Activated CD8-positive, alpha-beta T cell treated with anti-CD3 and anti-CD28 coated beads for 36 hours (primary cell): ENCODE measurements at places on chromosomes 3 and 15. TPM values are rescaled to one million over a fixed set of nuclear protein-coding genes. Genes with fewer than 3 reads are reported as not detected.

GPR149 gene
- total RNA-seq: not detected

TMCC1 gene
- total RNA-seq: 14.1 TPM

TNFAIP8L3 gene
- not detected for total RNA-seq

ATP13A3 gene
- 101 TPM for total RNA-seq

INKA1 gene
- 1.8 TPM for total RNA-seq

KIF15 gene
- 41.9 TPM for total RNA-seq

MME gene
- not detected for total RNA-seq

ROPN1B gene
- total RNA-seq: not detected

GOLGA8J gene
- 0.38 TPM for total RNA-seq

IL17RC gene
- 0.32 TPM for total RNA-seq

FBXO40 gene
- not detected for total RNA-seq

GABRA5 gene
- total RNA-seq: not detected

TRPC1 gene
- total RNA-seq: 3.4 TPM

GNL3 gene
- total RNA-seq: 200 TPM

TM4SF18 gene
- total RNA-seq: not detected

SLC9A9 gene
- 2.2 TPM for total RNA-seq

SEMA6D gene
- total RNA-seq: not detected

ARHGAP31 gene
- 6.6 TPM for total RNA-seq

PARP6 gene
- total RNA-seq: 50.1 TPM

CELF6 gene
- 0.18 TPM for total RNA-seq

CHRNA7 gene
- total RNA-seq: not detected

CPLX3 gene
- not detected for total RNA-seq

DAG1 gene
- total RNA-seq: 14.4 TPM

TMEM158 gene
- not detected for total RNA-seq

MAP2K5 gene
- 19.0 TPM for total RNA-seq

FAM107A gene
- not detected for total RNA-seq

GOLGA6L9 gene
- total RNA-seq: 3.8 TPM

ACKR4 gene
- not detected for total RNA-seq

ANKRD34C gene
- not detected for total RNA-seq

KBTBD8 gene
- 11.1 TPM for total RNA-seq

ZNF385D gene
- total RNA-seq: not detected

RBP2 gene
- not detected for total RNA-seq

PRRT3 gene
- total RNA-seq: 5.7 TPM

GATM gene
- 5.6 TPM for total RNA-seq

CD80 gene
- 7.1 TPM for total RNA-seq

CCDC80 gene
- total RNA-seq: not detected

PAK6 gene
- total RNA-seq: 0.67 TPM

MAP6D1 gene
- 4.3 TPM for total RNA-seq

SLC2A2 gene
- total RNA-seq: not detected
